NCI-H526 treated with DMSO at 0.1 percent for 48 hours (cell line): ENCODE measurements at places on chromosomes 2 and 18.

DNA sequence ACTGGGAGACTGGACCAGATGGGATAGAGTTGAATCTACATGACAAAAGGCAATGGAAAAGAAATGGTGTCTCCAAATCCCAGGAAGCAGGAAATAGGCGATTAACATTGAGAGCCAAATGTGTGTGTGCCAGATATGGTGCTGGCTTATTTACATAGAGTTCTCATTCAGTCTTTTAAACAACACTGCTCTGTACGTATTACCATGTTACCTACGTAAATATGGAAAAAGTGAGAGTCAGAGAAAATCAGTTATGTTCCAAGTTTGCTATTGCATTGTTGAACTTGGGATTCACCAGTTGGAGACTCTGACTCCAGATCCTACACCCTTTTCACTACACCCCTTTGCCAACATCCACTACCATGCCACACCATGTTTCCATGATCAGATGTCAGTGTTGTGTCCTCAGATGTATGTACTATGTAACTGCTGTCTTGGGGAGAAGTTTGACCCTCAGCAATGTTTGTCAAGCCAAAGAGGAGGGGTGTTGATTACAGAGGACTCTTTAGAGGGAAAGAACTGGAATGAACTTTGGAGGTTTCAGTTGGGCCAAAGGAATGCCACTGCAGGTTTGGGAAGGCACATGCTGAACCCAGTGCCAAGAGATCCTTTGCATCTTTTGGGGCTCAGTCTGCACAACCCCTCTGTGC lies 19.6 kb upstream of the GREB1 start:
- DNase-seq: no peak

GRCh38 chr18:61883547-61883946 lies 9.3 kb downstream of the RNF152 start:
- DNase-seq: no peak

GRCh38 chr2:8003462-8004075 lies 678.3 kb upstream of the ID2 start:
- DNase-seq: no peak

- DNase-seq: peak; percentile 46
These were observed 901 bp downstream of the SPOPL start for GRCh38 chr2:138502255-138503086.

GRCh38 chr2:14072338-14072737 lies 560.2 kb upstream of the LRATD1 start:
- DNase-seq: no peak

DNA sequence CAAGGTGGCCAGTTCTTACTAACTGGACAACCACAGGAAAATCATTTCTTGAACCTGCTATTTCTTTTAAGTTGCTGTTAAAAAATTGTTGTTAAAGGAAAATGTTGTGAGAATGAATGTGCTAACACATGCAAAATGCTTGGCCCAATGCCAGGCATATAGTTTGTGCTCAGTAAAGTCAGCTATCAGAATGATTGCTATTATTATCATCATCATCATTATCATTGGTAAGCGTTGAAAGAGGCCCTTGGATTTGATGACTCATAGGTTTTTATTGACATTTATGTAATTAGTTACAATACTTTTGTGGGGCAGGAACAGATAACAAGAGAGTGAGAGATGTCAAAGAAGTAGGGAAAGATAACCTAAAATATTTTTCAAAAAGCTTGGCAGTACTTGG lies 394.2 kb upstream of the ZEB2 start:
- DNase-seq: no peak

- no peak for DNase-seq
These were observed 174.1 kb downstream of the CDH2 start for GRCh38 chr18:28002841-28003240.
